ENCODE measurements at places on chromosomes 12 and 14.
A peak's percentile ranks its signal among the peaks of the same experiment; 100 is the strongest.

GRCh38 chr14:105489542-105490266 is 1.3 kb upstream of the TEDC1 start:
- peak; percentile 83 for DNase-seq

DNA sequence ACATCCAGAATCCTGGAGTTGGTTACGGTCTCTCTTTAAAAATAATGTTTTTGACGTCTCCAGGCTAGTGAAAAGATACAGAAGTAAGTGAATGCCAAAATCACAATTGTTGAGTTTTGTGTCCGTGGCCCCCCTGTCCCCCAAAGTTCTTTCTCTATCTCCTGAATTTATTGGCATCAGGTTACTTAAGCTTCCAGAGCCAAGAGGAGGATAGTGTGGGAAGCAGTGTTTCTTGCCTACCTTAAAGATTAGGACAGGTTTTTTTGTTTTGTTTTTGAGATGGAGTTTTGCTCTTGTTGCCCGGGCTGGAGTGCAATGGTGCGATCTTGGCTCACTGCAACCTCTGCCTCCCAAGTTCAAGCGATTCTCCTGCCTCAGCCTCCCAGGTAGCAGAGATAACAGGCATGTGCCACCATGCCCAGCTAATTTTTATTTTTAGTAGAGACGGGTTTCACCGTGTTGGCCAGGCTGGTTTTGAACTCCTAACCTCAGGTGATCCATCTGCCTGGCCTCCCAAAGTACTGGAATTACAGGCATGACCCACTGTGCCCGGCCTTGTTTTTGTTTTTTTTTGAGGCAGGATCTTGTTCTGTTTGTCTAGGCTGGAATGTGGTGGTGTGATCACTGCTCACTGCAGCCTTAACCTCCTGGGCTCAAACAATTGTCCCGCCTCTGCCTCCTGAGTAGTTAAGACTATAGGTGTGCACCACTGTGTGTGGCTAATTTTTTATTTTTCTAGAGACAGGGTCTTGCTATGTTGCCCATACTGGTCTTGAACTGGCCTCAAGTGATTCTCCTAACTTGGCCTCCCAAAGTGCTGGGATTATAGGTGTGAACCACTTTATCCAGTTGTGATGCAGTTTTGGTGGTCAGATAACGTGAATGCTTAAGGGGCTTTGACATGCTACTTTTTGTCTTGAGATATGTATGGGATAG is 5.4 kb downstream of the SRSF5 start:
- DNase-seq, result no peak

GRCh38 chr14:63654346-63654745 is 12.7 kb upstream of the WDR89 start:
- DNase-seq, result no peak

- DNase-seq, result no peak
These were observed 51.4 kb downstream of the SUSD6 start for GRCh38 chr14:69662636-69663299.

DNA sequence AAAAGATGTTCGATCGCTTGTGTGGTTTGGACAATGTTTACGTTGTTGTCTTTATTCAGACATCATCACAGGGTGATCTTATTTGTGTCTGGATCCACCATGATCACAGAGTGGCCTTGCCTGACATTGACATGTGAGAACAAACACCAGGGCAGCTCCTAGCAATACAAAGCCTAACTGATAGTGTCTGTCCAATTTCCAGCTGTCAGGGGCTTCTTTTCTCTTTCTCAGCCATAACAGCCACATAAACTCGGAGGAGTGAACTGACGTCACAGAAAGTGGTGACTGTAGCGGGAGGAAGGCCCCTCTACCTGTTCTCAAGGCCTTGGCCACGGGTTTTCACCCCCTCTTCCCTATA is 5.8 kb upstream of the SLC6A13 start:
- no peak for DNase-seq
